ENCODE measurements at places on chromosomes 6 and 20.

DNA sequence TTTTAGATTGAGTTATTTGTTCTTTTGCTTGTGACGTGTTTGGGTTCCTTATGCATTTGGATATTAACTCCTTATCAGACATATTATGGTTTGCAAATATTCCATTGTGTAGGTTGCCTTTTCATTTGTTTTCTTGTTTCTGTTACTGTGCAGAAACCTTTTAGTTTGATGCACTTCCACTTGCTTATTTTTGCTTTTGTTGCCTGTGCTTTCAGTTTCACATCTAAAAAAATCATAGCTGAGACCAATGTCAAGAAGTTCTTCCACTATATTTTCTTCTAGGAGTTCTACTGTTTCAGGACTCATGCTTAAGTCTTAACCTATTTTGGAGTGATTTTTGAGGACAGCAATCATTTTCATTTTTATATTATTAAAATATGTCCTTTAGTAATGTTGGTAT lies 113.5 kb downstream of the EPM2A start:
- DNase-seq, result no peak

- DNase-seq, result no peak
These were observed 36.5 kb downstream of the PPP1R16B start for GRCh38 chr20:38842026-38842425.

DNA sequence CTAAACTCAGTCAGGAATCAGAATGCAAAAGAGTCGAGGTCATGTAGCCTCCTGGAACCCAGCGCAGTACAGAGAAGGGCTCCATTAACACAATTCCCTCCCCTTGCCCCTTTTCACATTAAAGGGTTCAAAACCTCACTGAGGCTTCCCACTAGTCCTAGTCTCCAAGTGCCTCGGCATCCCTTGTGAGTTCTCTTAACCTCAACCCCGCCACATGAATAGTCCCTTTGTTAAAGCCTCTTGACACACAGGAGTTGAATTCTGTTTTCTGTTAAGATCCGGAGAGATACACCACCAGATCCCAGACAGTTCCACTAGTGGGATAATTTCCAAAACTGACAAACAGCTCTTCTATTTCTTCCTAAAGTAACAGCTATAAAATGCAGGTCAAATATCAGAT lies 17.8 kb downstream of the PTPRT start:
- DNase-seq, result no peak

DNA sequence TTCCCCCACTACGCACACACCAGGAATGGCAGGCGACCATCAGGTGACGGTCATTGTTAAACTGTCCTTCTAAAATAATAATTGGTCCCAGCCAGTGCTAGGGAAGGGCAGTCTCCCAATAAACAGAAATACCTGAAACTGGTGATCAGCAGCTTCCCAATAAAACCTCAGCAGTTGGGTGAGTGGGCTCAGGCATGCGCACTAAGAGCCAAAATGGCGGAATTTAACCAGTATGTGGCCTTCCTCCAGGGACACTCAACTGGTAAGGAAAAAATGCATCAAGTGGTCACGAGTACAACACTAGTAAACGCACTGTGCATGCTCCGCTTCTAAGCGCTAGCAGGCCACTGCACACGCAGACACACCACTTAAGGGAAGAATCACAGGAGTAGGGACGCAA lies 34.8 kb downstream of the F13A1 start:
- DNase-seq, result no peak

DNA sequence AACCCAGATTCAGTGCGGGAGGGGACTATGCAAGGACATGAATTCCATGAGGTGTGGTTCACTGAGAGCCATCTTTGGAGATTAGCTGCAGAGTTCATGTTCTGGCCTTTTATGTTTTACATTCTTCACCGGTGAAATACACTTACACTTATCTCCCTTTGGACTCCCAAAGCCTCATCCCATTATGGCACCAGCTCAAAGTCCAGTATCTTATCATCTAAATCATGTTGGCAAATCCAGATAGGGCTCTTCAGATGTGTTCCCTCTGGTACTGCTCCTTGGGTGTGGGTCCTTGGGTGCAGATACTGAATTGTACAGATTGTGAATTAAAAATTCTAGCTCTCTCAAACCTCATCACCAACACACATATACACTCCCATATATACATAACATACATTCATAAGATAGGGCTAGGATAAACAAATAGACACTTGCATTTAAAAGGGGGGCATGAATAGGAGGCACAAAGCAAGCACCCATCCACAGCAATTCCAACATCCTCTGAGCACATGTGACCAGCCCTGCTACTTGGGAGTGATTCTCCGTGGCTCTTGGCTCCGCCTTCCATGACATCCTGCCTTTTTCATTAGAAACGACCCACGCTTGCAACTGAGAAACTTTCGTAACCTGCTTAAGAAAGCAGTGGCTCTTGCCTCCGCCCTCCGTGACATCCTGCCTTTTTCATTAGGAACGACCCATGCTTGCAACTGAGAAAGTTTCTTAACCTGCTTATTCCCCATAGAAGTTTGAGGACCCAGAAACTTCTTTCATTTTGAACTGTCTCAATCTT lies 53.6 kb upstream of the LRRC1 start:
- no peak for DNase-seq

DNA sequence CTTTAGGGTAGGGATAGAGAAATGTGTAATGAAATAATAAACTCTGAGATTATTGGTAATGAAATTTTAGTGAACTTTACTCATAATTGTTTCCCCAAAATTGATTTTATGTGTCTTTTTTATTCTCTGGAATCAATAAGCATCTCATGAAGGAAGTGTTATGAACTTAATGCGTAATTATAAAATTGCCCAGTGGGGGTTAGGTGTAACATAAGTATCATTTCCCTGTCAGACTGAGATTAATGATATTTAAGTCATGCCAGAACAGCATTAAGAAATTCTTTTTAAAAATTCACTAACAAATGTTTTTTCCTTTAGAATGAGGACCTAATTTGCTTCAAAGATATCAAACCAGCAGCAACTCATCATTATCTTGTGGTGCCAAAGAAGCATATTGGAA lies 10.0 kb downstream of the HINT3 start:
- no peak for DNase-seq

GRCh38 chr6:14423330-14423729 lies 305.8 kb downstream of the CD83 start:
- DNase-seq, result no peak

DNA sequence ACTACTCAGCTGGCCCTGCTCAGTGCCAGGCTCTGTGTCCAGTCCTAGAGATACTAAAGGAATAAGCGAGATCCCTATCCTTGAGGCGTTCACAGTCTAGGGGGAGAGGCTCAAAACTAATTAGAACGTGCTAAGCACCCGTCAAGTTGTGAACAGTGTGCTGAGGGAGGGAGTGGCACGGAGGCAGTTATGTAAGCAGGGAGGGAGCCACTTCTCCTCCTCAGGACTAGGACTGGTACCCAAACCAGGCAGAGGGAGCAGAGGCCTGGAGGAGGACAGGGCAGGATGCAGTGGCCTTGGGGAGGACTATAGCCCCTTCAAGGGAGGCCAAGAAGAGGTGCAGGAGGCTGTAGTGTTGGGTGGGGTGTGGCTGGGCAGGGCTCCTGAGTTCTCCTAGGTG lies 39.6 kb upstream of the VSTM2L start:
- DNase-seq, result no peak

DNA sequence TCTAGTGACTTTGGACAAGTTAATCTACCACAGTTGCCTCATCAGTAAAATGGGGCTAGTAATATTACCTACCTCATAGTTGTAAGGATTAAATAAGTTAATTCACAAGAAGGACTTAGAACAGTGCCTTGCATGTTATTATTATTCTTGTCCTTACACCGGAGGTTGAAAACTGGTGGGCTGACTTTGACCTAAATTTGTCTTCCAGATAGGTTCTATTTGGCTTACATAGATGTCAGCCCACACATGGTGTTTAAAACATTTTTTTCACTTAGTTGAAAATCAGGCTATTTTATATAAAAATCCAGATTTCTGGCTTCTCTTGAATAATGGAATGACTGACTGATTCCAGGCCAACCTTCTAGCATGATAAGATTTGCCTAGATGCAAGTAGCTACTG lies 3.2 kb downstream of the SYS1 start:
- no peak for DNase-seq

- no peak for DNase-seq
These were observed 19.9 kb downstream of the CAP2 start for GRCh38 chr6:17413313-17413750.

- DNase-seq, result no peak
These were observed 562.3 kb downstream of the DHX35 start for GRCh38 chr20:39524371-39524911.

- DNase-seq, result no peak
These were observed 664.8 kb upstream of the MMS22L start for GRCh38 chr6:97947841-97948240.

- DNase-seq, result no peak
These were observed 951.3 kb downstream of the EPHA7 start for GRCh38 chr6:92468066-92468465.

DNA sequence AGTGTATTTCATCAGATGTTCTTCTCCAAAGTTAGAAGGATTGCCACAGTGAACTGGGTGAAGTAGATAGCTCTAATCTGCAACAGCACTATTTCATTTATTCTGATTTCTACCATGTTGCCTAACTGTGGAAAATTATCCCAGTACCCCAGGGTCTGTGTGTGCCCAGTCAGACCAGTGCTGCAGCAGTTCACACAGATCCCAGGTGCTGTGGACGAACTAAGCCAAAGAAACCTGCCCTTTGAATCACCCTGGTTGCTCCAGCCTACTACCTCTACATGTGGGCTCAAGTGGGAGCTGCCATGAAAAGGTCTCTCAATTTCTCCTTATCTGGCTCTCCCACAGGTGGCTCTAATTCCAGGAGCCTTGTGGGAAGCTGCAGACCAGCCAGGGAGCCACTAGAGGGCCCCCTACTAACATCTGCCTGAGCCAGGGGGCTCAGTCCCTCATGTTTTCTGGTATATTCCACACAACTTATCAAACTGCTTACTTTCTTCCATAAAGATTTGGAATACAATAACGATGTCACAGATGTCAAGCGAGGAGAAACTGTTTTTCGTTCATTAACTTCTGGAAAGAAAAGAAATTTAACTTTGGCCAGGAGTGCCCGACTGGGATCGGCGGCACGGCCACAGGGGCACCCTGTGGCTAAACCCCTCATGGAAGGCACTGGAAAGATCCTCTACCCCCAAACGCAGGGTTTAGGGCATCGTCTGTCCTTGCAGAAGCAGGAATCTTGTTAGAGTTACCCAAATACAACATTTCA lies 31.6 kb upstream of the LY86 start:
- DNase-seq, result no peak
